Karpas-422 (cell line): ENCODE measurements at places on chromosomes 13 and 19. TPM values are rescaled to one million over a fixed set of nuclear protein-coding genes. Genes with fewer than 3 reads are reported as not detected.

The C19orf53 gene
- total RNA-seq, result 117 and 158 TPM in 2 replicates

The ADGRE1 gene
- 0.30 TPM in 1 of 2 replicates, not detected in the other for total RNA-seq

The GPR183 gene
- total RNA-seq, result 0.11 TPM in 1 of 2 replicates, not detected in the other

The ZNF121 gene
- 43.0 and 77.6 TPM in 2 replicates for total RNA-seq

The KIR3DL1 gene
- total RNA-seq, result not detected in 2 replicates

The LGALS14 gene
- total RNA-seq, result 3.7 and 6.1 TPM in 2 replicates

The LILRA6 gene
- total RNA-seq, result not detected in 2 replicates

The LIM2 gene
- not detected in 2 replicates for total RNA-seq

The ZNF284 gene
- total RNA-seq, result not detected in 2 replicates

The CLC gene
- not detected in 2 replicates for total RNA-seq

The OR7A5 gene
- 0.15 TPM in 1 of 2 replicates, not detected in the other for total RNA-seq

The ZNF283 gene
- 14.4 and 18.5 TPM in 2 replicates for total RNA-seq

The AXL gene
- total RNA-seq, result not detected in 2 replicates

The APOC4 gene
- total RNA-seq, result not detected in 2 replicates

The ZNF573 gene
- 8.4 and 23.5 TPM in 2 replicates for total RNA-seq

The TGFBR3L gene
- not detected in 2 replicates for total RNA-seq
